SIG-M5 (cell line): ENCODE measurements at places on chromosomes 7 and 10.

- no peak for DNase-seq
Measured at GRCh38 chr10:90989378-90989777, 68.5 kb upstream of the ANKRD1 start.

- no peak for DNase-seq
Measured at GRCh38 chr7:106765727-106766355, 99.2 kb upstream of the PIK3CG start.

DNA sequence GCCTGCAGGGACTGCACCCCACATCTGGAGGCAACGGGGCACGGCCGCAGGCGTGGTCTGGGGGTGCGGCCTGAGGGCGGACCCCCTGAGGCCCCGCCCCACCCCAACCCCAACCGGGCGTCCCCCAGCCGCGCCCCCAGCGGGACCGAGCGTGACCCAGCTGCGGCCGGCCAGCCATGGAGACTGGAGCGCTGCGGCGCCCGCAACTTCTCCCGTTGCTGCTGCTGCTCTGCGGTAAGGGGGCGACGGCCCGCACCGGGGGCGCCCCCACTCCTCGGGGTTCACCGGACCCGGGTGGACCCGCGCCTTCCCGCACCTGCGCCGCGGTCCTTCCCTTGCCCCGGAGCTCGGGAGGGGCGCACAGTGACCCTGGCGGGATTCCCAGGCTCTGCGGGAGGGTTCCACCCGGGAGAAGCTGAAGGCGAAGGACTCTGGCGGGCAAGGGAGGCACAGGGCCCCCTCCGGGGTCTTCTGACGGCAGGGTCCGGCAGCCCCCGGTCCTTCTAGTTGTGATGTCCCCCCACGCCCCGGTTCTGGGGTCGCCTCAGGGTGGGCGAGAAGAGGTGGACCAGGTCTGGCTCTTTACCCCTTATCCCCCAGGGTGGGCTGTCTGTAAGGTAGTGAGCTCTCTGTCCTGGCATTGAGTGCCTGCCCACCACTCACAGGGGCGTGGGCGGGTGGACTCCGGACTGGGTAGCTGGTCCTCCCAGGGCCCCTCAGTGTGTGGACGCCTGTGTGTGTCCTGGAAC lies at the start of gene RAMP3:
Gene RAMP3, plus strand, starts transcription at position 139 of the 749 bp plus-strand sequence. Its CDS starts 38 bp downstream, at position 177.
- no peak for DNase-seq

DNA sequence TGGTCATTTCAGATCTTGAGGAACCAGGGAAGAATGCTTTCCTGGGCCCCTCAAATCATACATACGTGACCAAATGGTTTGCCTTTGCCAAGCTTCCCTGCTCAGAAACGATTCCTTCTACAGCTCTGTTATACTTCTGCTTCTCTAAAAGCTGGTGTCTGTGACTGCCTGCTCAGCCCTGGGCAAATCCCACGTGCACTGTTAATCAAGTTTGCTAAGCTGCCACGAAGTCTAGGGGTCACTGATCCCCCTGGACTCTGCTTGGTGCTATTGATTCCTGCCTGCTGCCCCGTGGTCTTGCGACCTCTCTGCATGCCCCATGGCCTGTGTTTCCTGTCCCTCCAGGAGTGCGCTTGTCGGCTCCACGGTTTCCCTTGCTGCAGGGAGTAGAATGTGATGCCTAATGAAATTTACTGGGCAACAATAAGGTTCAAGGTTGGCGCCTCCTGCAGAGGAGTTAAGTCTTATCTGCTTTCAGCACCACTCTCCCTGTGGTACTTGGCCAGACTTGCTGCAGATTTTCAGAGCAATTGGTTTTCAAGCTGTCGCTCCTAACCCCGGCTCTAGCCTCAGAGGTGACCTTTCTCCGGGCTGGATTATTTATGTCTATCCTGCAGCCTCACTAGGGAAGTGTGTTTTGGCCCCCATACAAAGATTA lies 201.6 kb upstream of the FZD8 start:
- no peak for DNase-seq

GRCh38 chr10:129514568-129515451 lies 47.8 kb downstream of the MGMT start:
- DNase-seq = no peak

- no peak for DNase-seq
Measured at GRCh38 chr10:113121153-113121552, 171.1 kb downstream of the TCF7L2 start.

DNA sequence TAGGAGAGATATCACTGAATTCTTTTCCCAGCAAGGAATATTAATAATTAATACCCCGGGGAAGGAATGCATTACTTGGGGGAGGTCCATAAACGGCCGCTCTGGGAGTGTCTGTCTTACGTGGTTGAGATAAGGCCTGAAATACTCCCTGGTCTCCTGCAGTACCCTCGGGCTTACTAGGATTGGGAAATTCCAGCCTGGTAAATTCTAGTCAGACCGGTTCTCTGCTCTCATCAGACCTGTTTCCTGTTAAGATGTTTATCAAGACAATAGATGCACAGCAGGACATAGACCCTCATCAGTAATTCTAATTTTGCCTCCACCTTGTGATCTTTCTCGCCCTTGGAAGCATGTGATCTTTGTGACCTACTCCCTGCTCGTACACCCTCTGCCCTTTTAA lies 162.8 kb upstream of the KCND2 start:
- DNase-seq = no peak

GRCh38 chr10:22491931-22492615 lies 146.8 kb downstream of the SPAG6 start:
- no peak for DNase-seq

DNA sequence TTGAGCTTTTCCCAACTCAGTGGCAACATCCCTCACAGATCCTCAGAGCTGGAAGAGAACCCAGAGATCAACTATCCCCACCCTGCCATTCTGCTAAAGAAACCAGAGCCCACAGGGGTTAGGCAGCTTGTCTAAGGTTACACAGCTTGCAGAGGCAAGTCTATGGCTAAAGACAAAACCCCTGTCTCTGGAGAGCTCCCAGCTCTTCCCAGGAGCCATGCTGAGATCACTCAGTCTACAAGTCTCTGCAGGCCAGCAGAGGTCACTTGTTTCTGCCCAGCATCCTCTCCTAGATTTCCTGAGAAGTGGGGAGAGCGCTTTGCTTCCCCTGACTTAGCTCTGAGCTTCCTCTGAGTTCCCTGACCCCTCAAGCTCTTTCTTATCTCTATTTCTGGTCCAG lies 28.5 kb upstream of the LOXL4 start:
- no peak for DNase-seq

GRCh38 chr10:77526868-77527617 lies 110.6 kb downstream of the KCNMA1 start:
- no peak for DNase-seq

GRCh38 chr7:19928247-19928646 lies 154.8 kb upstream of the TMEM196 start:
- DNase-seq = no peak

GRCh38 chr10:70885931-70886903 lies 2.1 kb downstream of the PCBD1 start:
- DNase-seq = no peak

DNA sequence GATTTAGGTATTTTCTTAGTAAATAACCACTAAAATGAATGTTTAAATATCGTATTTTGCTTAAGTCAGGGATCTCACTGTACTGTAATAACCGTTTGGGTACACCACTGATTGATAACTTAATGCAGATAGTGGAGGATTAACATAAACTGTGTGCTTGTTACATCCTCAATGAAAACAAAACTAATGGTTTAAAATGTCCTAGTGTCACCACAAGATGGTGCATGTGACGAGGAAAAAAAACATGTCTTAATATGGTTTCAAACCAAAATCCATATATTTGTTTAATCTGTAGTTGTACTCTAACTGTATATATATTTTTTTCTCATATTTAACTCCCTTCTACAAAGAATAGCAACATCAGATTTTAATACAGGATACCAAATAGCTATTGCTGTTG lies 19.2 kb downstream of the ARMC10 start:
- DNase-seq = no peak

DNA sequence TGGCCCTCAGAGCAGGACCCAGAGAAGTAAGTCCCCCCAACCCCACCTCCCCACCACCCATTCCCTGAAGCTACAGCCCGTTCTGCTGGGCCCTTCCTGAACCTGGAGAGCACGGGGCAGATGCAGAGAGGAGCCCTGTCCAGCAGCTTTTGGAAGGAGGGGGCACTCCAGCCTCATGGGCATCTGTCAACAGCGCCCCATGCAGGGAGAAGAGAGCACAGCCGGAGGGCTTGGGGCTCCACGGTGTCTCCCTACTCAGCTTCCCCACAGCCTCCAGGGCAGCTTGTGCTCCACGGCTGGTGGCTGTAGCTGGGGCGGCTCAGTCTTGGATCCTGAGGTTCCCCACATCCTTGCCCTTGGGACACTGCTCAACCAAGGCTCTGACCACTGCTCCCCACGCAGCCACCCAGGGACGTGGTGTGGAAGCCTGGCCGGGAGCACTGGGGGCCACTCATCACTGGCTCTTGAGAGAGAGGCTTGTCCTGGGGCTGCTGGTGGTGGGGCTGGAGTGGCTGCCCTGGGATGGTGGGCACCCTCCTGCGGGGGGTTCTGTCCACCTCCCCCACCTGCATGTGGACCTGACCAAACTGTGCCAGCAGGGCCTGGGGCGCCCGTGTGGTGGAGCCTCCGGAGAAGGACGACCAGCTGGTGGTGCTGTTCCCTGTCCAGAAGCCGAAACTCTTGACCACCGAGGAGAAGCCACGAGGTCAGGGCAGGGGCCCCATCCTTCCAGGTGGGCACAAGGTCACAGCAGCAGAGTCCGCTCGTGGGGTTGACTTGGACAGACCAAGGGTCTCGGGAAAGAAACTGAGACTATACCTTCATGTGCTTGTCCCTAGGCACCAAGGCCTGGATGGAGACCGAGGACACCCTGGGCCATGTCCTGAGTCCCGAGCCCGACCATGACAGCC lies 4.5 kb downstream of the PRAP1 start:
- no peak for DNase-seq

DNA sequence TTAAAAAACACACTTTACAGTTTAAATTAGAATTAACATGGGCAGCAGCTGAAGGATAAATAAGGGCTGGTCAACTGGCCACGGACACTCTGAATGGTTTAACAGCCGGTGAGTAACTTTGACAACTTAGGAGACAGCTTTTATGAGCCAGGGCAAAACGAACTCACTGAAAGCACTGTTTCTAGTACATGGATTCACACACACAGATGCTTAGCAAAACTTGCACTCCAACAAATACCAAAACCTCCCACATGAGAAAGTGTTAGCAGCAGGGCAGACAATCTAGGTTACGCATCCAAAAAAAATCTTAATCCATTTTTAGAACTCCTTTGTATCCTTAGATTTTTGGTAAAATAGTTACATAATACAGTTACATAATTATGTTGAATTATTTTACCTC lies 486.4 kb downstream of the PHTF2 start:
- no peak for DNase-seq

GRCh38 chr10:11861811-11862428 lies 38.8 kb downstream of the PROSER2 start:
- DNase-seq = no peak

- no peak for DNase-seq
Measured at GRCh38 chr7:51222916-51223315, 93.7 kb downstream of the COBL start.

- DNase-seq = no peak
Measured at GRCh38 chr10:133316266-133316665, 7.6 kb downstream of the ZNF511 start.

- DNase-seq = no peak
Measured at GRCh38 chr10:58480321-58480720, 32.4 kb upstream of the BICC1 start.

DNA sequence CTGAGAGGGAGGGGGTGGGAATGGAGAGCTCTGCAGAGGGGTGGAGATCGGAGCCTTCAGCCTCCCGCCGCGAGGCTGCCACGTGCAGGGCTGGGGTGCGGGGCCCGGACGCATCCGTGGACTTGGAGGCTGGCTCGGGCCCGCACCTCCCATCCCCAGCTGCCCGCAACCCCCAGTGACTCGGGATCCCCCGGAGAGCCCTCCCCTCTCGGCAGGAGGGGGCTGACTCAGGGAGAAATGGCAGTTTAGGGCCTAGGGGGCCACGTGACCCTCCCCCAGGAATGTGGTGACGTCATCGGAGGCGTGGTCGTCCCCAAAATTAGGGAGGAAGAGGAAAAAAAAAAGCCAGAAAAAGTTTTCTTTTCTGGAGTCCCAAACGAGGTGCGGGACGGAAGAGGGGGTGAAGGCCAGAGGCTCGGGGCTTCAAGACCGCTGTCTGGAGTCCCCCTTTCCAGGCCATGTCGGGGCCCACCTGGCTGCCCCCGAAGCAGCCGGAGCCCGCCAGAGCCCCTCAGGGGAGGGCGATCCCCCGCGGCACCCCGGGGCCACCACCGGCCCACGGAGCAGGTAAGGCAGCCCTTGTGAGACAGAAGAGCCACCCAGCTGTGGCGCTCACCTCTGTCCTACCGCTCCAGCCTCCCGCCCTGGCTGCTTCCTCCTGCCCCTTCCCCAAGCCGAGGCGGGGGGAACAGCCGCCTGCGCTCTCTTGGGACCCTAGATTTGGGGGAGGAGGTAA lies at the start of gene TRIP6:
Gene TRIP6, plus strand, starts transcription at position 348 of the 736 bp plus-strand sequence. Its CDS starts 111 bp downstream, at position 459.
- no peak for DNase-seq

- no peak for DNase-seq
Measured at GRCh38 chr10:110504111-110504735, 6.5 kb downstream of the DUSP5 start.

- DNase-seq = no peak
Measured at GRCh38 chr10:121485436-121486139, 112.7 kb downstream of the FGFR2 start.

GRCh38 chr7:132255898-132256297 lies 320.4 kb downstream of the PLXNA4 start:
- no peak for DNase-seq

GRCh38 chr7:39908141-39908540 lies 41.9 kb upstream of the CDK13 start:
- no peak for DNase-seq

- DNase-seq = no peak
Measured at GRCh38 chr10:117668327-117669008, 125.9 kb downstream of the EMX2 start.

GRCh38 chr7:25763463-25763860 lies 388.5 kb upstream of the NFE2L3 start:
- DNase-seq = no peak

GRCh38 chr7:80785276-80785675 lies 133.6 kb downstream of the SEMA3C start:
- no peak for DNase-seq

- DNase-seq = no peak
Measured at GRCh38 chr10:34885898-34886297, 70.8 kb upstream of the PARD3 start.

DNA sequence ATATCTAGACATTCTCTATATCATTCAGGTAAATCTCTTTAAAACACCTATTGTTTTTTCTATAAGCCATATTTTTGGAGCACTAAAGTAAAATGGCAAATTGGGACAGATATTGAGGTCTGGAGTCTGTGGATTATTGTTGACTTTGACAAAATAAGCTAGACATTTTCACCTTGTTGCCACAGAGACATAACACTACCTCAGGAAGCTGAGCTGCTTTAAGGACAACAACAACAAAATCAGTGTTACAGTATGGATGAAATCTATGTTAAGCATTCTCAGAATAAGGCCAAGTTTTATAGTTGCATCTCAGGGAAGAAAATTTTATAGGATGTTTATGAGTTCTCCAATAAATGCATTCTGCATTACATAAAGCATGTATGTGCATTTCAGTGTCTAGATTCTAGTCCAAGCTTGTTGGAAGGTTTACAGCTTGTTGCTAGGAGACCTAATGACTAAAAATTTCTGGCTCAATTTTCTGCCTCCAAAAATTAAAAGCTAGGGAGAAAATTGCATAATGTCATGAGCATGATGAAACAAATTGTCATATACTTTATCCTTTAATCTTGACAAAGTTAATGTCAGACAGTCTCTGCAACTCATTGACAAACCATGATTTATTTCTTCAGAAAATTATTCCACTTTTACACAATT lies 18.3 kb downstream of the LIPM start:
- DNase-seq = no peak
